Glomerular endothelial cell (primary cell): ENCODE measurements at places on chromosomes 7 and 10.
A peak's percentile ranks its signal among the peaks of the same experiment; 100 is the strongest.

DNA sequence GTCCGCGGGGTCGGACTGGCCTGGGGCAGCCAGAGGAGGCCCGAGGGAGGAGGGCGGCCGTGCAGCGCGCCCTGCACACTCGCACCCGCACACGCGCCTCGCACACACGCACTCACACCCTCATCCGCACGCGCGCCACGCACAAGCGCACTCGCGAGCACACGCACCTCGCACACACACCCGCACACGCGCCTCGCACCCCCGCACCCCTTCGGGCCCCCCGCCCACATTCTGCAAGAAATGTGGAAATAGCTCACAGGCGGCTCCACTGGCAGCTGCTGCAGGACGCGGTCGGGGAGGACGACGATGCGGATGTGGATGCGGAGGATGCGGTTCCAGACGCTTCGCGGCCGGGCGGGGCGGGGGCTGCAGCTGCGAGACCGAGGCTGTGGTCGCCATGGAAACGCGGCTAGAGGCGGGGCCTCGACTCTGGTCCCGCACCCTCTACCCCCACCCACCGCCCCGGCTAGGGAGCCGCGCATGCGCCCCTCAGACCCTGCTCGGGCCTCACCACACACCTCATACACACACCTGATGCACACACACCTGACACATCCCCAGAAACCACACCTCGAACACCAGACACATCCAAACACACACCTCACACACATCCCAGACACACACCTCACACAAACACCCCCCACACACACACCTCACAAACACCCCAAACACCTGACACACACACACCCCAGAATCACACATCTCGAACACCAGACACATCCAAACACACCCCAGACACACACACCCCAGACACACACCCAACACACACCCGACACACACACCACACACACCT, at the start of gene CALY:
Gene CALY, minus strand, starts transcription at position 320 of the 793 bp plus-strand sequence. CDS start 7,907 bp downstream, outside the sequence.
- DNase-seq, result no peak

- DNase-seq, result no peak
These were observed 32.6 kb upstream of the GIMAP8 start for GRCh38 chr7:150417863-150418262.

GRCh38 chr7:7553386-7553785, 13.3 kb upstream of the MIOS start:
- DNase-seq, result no peak

GRCh38 chr10:128047351-128047750, 78.9 kb downstream of the MKI67 start:
- DNase-seq, result no peak

- no peak for DNase-seq
These were observed 737.2 kb upstream of the IGFBP3 start for GRCh38 chr7:46658281-46658680.

DNA sequence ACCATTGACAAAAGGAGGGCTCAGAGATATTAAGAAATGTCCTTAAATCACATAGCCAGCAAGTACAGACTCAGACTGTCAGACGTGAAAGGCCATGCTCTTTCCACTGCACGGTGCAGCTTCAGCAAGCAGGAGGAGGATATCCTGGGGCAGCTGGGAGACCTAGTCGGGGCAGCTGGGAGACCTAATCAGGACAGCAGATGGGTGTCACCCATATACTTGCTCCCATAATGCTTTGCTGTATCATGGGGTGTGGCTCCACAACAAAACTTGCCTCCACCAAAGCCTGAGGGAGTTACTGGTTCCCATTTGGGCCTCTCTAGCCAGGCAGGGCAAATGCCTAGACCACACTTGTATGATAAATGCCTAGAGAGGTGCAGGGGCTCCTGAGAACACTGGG, 55.4 kb downstream of the GRID1 start:
- no peak for DNase-seq

- no peak for DNase-seq
These were observed 23.0 kb downstream of the EDRF1 start for GRCh38 chr10:125742465-125742864.

GRCh38 chr7:87548123-87548919, 52.4 kb downstream of the ABCB1 start:
- no peak for DNase-seq

GRCh38 chr7:84524714-84525694, 330.4 kb upstream of the SEMA3A start:
- peak; percentile 57 for DNase-seq

DNA sequence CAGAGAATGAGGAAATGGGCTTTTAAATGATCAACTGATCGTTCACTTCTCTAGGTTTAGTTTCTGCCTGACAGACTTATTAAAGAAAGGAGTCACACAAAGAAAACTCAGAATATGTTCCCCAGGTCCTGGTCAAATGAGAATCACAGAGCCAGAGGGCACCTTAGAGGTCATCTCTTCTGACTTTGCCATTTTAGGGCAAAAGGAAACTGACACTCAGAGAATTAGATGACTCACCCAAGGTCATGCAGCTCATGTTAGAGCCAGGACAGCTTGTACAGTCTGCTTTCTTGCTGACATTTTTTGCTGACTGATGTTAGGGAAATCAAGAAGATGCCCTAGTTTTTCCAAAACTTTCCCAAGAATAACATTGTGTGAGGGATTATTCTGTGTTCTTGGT, 312.7 kb upstream of the SP8 start:
- DNase-seq, result no peak

DNA sequence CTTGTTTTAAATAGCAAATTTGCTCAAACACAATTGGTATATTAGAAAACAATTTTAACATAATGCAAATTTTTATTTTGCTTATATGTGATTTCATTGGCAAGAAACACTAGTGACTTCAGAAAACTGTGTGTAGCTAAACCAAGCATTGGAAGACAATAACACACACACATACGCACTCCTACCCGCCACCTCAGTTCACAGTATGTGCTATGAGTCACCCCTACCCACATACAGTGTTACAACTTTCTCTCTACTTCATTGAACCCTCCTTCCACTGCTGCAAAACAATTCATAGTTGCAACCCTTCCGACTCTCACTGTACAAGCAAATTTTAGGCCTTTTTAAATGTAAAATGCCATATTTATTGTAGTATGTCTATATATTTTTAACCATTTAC, 119.9 kb upstream of the THSD7A start:
- no peak for DNase-seq

DNA sequence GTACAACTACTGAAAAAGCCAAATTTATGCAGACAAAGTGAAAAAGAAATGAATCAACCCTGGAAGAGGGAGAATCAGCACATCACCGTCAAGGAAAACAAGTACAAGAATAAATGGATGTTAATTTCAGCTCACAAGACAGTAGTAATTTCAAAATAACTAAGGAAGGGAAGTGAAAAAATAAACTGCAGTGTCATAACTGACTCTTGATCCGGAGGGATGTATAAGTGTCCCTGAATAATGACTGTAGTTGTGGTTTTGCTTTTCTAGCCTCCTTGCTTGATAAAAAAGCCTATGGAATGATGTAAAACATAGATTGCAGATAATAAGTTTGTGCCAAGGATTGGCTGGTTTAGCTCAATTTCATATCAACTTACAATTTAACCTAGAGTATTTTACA, 721.1 kb upstream of the C7orf33 start:
- no peak for DNase-seq

GRCh38 chr7:128380483-128381106, 19.1 kb upstream of the PRRT4 start:
- DNase-seq, result no peak

DNA sequence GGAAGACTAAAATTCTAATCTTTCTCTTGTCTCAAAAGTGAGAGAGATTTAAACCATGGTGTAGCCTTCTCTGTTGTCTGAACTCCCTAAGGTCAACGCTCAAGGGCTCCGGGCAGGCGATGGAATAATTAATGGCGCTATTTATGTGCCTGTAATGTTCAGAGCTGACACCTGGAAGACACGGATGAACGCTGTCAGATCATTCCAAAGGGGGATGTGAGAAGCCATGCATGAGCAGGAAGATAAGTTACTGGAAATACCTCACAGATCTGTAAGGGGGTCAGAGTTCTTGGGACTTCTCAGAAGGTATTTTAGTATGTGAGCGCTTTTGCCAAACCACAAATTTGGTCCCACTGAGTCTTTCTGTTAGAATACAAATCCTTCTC, 73.3 kb upstream of the MTPN start:
- no peak for DNase-seq

DNA sequence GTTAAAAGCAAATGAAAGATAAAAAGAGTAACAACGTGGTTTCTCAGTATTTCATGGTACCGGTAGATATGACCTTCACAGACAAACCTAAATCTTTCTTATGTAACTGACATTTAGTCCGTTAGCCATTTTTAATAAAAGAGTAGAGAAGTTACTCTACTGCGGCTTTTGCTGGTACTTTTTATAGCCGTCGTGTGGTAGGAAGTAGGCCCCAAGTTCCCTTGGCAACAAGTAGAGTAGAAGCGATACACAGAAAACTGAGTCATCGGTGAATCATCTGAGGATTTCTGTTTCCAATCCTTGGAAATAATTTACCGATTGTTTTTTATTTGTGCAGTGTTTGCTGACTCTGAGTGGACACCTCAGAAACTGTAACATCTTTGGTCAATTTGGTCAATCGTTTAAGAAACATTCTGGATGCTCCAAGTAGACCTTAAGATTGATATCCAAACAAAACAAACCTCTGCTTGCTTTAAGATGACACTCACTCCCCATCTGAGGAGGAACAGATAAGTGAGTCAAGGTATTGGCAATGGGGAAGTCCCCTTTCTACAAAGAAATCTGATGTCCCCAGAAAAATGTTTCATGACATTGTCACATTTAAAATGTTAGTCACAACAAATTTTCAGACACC, 63.9 kb upstream of the AHR start:
- DNase-seq, result peak; percentile 88

- no peak for DNase-seq
These were observed 1.9 kb downstream of the CLRN3 start for GRCh38 chr10:127890832-127891334.

GRCh38 chr10:119478811-119479341, 63.6 kb downstream of the RGS10 start:
- no peak for DNase-seq

- no peak for DNase-seq
These were observed 62.8 kb downstream of the PKD1L1 start for GRCh38 chr7:47885309-47885986.

- DNase-seq, result no peak
These were observed 28.6 kb downstream of the RABGEF1 start for GRCh38 chr7:66768865-66769832.

GRCh38 chr10:119222966-119223386, 15.6 kb downstream of the GRK5 start:
- DNase-seq, result no peak

DNA sequence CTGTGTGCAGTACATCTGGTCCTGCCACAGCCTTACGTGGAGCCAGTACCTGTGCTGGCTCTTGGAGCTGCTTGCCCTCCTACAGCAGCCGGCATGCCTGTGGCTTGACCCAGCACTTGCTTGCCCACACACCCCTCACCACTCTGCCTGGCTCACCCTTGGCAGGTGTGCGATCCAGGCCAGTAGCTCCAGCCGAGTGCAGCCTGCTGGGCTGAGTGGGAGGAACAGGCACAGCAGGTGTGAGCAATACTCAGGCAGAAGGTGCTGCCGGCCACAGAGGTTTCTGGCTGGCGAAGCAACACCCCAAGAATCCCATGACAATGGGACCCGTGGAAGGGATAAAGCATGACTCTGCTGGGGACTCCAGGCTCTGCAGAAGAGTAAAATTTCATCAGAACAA, 173.5 kb upstream of the ADCY1 start:
- DNase-seq, result no peak

- DNase-seq, result no peak
These were observed 23.7 kb downstream of the SLC29A3 start for GRCh38 chr10:71342573-71343391.

- DNase-seq, result no peak
These were observed 13.2 kb downstream of the WDR91 start for GRCh38 chr7:135197906-135198655.

DNA sequence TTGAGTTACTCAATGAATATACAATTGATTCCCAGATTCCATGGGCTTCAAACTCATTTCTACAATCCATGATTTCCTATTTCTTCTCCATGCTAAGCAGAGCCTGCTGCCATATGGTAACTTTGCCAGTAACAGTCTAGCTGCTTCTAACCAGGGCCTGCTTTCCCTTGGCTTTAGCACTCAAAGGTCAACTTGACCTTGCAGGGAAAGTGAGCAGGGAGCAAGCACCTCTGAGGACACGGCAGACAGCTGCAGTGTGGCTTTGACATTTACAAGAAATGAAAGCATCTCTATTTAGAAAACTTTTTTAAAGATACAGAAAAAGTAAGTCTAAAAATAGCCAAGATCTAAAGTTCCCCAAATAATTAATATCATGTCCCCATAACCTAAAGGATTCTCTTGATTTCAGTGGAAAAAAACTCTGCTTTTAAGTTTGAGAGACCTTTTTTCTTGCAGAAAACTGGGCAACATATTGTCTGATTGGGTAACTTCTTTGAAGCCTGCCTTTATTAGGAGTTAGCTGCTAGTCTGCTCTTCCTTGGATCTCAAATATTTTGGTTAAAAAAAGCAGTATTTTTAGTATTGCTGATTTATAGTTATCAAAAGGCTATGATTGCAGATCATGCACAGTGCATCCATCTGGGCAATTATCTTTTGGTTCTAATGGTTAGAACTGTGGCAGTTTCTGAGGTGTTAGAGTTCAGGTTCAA, 257.9 kb downstream of the AHR start:
- no peak for DNase-seq

GRCh38 chr10:25465582-25466372, 291.0 kb downstream of the GPR158 start:
- DNase-seq, result no peak

DNA sequence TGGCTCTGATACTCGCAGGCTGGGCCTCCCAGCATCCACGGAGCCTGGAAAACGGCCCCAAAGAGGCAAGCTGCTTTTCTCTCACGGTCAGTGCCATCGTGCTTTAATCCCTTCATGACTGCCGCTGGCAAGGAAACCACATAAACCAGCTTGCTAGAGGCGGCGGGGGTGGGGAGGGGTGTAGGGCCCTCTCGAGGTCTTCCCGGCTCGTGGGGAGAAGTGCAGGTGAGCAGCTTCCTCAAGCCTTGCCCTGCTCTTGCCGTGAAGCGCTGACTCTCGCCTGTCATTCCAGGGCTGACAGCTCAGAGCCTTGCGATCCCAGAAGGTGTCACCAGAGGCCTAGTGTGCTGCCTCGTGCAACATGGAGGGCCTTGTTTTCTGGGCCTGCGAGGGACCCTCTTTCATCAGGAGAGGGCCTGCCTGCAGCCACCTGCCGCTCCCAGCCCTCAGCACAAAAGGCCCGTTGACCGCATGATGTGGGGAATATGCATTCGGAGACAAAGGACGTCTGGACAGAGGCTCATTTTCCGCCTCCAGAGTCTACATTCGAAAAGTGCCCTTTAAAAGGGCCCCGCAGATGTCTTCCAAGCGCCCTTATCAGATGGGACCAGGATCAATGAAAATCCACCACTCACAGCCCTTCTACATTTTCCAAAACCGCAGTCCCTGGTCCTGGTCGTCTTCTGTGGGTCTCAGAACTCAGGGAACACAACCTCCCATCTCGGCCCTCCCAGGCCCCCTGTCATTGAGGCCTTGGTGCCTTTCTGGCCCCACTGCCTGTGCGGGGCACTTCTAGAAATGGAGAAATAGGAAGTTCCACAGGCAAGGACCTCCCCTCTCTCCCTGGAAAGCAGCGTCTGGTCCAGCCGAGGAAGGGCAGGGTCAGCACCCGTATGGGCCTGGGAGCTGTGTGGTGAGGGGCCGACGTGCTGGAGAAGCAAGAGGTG, 58.7 kb downstream of the ZRANB1 start:
- DNase-seq, result no peak
